ENCODE measurements at places on chromosomes 13 and 19. TPM values are rescaled to one million over a fixed set of nuclear protein-coding genes. Genes with fewer than 3 reads are reported as not detected.

Gene LAIR1
- under 0.01 TPM for total RNA-seq

Gene C13orf42
- total RNA-seq, result not detected

Gene ZSCAN1
- total RNA-seq, result not detected

Gene CD22
- total RNA-seq, result 0.32 TPM

Gene SMIM44
- not detected for total RNA-seq

Gene ZNF761
- total RNA-seq, result 13.8 TPM

Gene ZNF738
- 5.2 TPM for total RNA-seq

Gene APOE
- 9.7 TPM for total RNA-seq

Gene SYNGR4
- not detected for total RNA-seq

Measured in fibroblast of villous mesenchyme (primary cell).